SK-N-MC (cell line): ENCODE measurements at places on chromosomes 11 and 22.
A peak's percentile ranks its signal among the peaks of the same experiment; 100 is the strongest.

DNA sequence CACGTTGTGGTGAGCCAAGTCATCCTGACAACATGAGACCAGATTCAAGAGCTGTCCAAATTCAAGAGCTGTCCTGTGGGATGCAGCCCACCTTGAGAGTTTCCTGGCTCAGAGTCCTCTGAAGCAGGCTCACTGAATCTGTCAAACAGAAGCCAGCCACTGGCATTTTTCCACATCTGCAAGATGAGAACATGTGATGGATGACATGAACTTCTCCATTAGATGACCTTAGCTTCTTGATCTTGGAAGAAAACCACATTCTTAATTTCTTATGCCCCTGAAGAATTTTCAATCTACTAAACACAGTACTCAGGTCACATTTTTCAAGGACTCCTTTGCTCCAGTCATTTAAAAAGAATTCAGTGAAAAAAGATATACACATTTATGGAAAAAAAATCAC lies 291.0 kb downstream of the GUCY1A2 start:
- DNase-seq: no peak

DNA sequence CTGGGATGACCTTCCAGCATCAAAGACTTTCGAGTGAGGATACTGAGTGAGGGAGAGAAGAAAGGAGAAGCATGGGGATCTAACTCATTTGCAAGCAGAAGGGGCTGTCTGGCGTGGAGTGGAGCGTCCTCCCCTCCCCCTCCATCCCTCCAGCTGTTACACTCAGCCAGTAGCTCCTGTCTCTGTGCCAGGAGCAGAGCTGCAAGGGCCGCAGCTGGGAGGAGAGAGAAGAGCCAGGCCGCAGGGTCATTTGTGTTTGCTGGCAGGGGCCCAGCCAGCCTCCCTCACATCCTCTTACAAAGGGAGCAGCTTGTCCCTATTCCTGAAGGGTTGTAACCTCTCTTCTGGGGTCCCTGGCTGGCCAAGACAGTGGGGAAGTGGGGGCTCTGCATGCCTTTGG lies 57.9 kb downstream of the NECTIN1 start:
- DNase-seq: no peak

GRCh38 chr22:17966403-17966717 lies 58.0 kb downstream of the MICAL3 start:
- no peak for DNase-seq

- peak; percentile 58 for DNase-seq
These were observed 38.5 kb upstream of the GLYATL1 start for GRCh38 chr11:58900479-58901420.

DNA sequence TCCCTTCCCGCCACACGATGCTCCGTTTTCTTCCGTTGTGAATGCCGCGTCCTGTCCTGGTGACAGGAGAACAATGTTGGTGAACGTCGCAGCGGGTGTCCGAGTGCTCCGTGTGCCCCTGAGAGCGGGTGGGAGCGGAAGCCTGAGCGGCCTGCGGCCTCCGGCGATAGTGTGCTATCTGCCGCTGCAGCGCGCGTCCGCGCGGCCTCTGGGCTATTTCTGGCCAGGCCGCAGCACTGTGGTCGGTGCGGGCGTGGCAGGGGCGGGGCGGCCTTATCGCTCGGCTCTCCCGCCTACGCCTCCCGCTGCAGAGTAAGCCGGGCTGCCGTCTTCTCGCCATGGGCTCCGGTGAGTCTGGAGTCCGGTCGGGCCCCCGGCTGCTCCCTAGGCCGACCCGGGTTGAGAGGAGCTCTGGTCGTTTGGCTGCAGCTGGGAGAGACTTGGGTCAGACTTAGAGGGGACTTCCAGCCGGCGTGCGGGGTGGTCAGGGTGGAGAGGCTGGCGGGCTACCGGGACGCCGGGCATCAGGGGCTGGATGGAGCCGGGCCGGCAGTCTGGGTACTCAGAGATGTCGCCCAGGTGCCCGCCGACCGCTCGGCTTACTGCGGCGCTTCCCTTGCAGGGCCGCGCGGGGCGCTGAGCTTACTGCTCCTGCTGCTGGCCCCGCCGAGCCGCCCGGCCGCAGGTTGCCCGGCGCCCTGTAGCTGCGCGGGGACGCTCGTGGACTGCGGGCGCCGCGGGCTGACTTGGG lies at the start of gene GP1BB:
Gene GP1BB, plus strand, starts transcription at position 308 of the 751 bp plus-strand sequence. Its CDS starts 31 bp downstream, at position 339.
- DNase-seq: no peak

GRCh38 chr22:28989035-28989464 lies 72.6 kb downstream of the C22orf31 start:
- DNase-seq: no peak
